ENCODE measurements at places on chromosomes 3 and 15. TPM values are rescaled to one million over a fixed set of nuclear protein-coding genes. Genes with fewer than 3 reads are reported as not detected.

Gene U2SURP
- total RNA-seq: 39.2 TPM

Gene CLDN1
- under 0.01 TPM for total RNA-seq

Gene CD200R1
- not detected for total RNA-seq

Gene MAP2K5
- 4.4 TPM for total RNA-seq

Gene ATG3
- 55.6 TPM for total RNA-seq

Gene C3orf52
- 16.8 TPM for total RNA-seq

Gene COL6A5
- total RNA-seq: not detected

Gene KLHL40
- total RNA-seq: not detected

Gene CAMKV
- not detected for total RNA-seq

Gene CPNE4
- total RNA-seq: not detected

Gene SLC2A2
- total RNA-seq: not detected

Gene PRR20G
- not detected for total RNA-seq

Gene EPHA3
- total RNA-seq: under 0.01 TPM

Gene PRSS50
- total RNA-seq: not detected

Gene LAMB2
- 689 TPM for total RNA-seq

Gene IL17RC
- 20.3 TPM for total RNA-seq

Gene SLC28A1
- total RNA-seq: not detected

Gene GPR156
- total RNA-seq: under 0.01 TPM

Gene ZBTB20
- total RNA-seq: 15.4 TPM

Gene SIDT1
- total RNA-seq: 0.09 TPM

Gene LRRC31
- total RNA-seq: not detected

Gene MYL3
- total RNA-seq: 0.09 TPM

All from dermis lymphatic vessel endothelial cell (primary cell).